ENCODE measurements at places on chromosomes 2 and 18.

DNA sequence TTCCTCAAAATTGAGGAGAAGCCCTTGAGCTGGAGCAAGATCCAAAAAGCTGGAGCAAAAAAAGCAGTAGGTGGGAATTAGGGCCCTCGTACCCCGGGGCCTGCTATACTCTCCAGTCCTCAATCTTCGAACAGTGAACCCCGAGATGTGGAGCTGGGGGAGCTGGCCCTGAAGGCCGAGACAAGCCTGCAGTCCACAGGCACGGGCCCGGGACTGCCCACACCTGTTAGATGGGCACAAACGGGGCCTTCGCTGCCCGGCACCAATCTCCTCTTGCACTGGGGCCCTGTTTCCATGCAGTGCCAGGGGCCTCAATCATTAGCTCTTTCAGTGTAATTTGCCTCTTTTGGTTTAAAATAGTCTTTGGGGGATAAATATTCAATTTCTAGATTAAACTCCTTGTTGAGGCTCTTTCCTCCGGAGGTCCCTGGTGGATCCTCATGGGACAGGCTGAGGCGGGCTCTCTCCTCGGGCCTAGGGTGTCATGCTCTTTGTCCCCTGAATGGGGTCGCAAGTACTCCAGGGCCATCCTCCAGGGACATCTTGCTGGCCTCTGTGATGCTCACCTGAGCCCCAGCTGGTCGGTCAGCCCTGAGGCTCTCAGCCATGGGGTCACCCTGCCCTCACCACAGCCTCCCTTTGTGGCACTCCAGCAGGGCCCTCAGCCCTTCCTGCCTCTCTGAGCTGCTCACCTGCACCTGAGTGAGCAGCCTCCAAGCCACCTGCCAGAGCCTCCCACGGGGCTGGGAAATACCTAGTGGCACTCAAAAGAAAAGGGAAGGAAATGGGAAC lies 223.6 kb downstream of the ALPK2 start:
- no peak for DNase-seq

GRCh38 chr2:88071365-88071764 lies 3.7 kb downstream of the SMYD1 start:
- no peak for DNase-seq

- no peak for DNase-seq
These were observed 98.9 kb upstream of the LGALSL start for GRCh38 chr2:64354857-64355680.

- no peak for DNase-seq
These were observed 92.7 kb upstream of the FN1 start for GRCh38 chr2:215528555-215528954.

DNA sequence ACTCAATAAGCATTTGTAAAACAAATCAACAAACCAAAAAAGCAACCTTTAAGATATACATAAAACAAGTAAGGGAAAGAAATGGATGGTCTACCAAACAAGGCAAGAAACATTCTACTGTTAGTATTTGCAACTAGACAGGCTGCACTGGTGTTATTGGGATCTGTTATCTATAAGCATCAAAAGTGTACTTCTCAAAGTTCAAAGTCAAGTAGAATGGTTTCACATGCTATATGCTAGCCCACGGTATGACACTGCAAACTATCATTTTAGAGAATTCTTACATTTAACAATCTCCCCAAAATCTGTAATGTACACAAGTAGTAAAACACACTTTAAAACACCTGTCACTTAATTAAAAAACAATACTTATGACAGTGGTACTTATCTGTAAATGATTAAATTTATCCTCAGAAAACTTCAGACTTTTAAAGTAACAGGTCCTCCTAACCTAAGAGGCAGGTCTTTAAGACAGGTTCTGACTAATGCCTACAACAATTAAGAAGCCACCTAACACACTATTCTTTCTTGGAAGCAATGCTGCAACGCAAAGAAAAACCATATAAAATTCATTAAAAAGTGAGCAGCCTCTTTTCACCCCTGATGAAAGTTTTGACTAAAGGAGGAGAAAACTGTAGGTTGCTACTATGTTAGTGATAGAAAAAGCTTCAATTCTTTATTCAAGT lies 34.8 kb downstream of the SMAD2 start:
- no peak for DNase-seq

- DNase-seq, result no peak
These were observed 65.7 kb downstream of the SPRED2 start for GRCh38 chr2:65366595-65367125.

DNA sequence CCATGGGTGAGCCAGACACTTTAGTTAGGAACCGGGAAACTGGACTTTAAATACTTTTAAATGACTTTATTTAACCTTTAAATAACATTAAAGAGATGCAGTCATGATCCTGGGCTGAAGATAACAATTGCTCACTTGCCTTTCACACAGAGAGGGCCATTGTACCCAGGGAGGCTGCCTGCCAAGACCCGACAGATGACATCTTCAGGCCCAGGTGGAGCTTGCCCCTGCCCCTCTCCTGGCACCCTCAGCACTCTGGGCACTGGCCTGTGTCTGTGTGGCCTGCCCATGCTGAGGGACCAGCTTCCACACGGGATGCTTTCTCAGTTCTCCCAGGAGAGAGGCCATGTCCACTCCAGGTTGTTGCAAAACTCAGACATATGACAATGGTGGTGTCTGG lies 216.4 kb upstream of the MYT1L start:
- no peak for DNase-seq

DNA sequence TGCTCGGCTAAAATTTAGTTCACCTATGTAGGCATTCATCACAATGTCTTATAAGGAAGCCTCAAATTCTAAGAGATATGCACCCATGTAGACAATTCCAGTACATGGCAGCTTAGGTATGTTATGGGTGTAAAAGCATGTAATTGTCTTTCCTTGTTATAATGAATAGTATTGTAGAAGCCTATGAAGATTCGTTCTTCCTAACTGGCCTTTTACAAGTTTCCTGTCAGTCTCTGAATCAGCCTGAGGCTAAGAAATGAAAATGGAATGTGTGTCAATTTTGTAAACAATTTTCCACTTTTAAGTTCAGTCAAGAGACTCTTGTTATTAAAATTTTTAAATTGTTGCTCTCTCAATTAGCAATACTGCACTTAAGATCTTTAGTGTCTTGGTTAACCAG lies 189.9 kb upstream of the GALNT5 start:
- no peak for DNase-seq

- no peak for DNase-seq
These were observed 618 bp downstream of the POLR2D start for GRCh38 chr2:127857265-127857808.

DNA sequence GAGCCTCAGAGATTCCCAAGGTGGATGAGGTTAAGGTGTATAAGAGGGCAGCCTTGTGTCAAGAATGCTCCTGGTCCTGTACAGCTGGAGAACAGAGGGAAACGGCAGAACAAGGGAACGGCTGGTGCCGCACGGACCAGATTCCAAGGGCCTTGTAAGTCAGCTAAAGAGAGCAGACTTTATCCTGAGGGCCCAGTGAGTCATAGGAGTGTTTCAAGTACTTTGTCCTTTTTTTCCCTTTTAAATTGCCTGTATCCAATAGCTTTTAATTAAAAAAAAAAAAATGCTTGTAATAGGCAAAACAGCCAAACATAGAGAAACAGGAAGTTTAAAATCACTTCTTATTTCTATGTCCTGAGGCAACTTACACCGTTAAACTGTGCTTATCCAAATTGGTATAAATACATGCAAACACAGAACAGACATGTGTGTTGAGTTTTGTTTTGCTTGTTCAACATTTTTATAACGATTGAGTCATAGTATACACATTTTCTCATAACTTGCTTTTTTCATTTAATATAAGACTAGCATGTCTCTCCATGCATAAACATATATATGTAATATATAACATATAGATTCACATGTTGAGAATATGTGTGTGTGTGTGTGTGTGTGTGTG lies 42.1 kb upstream of the EVA1A start:
- no peak for DNase-seq

GRCh38 chr2:121034551-121034950 lies 250.5 kb downstream of the TFCP2L1 start:
- DNase-seq, result no peak

- DNase-seq, result no peak
These were observed 1957.7 kb upstream of the CELF4 start for GRCh38 chr18:39523281-39523680.

- no peak for DNase-seq
These were observed 265.5 kb downstream of the CYRIA start for GRCh38 chr2:16400127-16400623.

DNA sequence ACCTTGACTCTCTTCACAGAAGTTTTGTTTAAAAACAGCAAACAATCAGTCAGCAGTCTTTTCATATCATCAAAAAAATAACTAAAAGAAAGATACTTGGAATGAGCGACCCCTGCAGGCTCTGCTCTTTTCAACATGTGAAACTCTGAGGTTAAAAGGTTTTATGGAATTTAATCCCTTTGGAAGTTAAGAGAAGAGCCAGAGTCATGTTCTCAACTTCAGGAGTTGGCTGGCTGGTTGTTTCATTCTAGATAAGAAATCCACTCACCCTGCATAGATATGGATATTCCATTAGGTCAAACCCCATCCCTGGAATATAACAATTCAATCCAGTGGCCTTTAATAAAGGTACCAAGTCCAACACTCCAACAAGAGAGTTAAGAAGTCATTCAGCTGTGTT lies 115.6 kb upstream of the RMDN2 start:
- no peak for DNase-seq

DNA sequence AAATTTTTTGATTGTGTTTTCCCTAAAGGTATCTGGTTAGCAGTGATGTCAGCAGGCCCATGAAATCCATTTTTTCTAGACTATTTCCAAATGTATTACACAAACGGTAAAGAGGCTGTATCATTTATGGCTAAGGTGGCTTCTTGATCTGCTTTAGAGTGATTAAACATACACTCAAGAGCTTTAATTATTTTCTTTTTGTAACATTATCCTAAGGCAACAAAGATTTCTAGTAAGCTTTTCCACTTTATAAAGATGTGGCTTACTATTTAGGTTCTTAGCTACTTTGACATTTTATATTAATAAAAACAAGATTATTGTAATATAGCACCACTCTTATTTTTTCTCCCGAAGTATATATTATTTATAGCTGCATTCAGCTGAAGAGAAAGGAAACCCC lies 16.5 kb downstream of the MFF start:
- DNase-seq, result no peak

- no peak for DNase-seq
These were observed 487 bp downstream of the STARD6 start for GRCh38 chr18:54357082-54357659.

GRCh38 chr18:48320639-48320945 lies 88.6 kb downstream of the ZBTB7C start:
- no peak for DNase-seq

DNA sequence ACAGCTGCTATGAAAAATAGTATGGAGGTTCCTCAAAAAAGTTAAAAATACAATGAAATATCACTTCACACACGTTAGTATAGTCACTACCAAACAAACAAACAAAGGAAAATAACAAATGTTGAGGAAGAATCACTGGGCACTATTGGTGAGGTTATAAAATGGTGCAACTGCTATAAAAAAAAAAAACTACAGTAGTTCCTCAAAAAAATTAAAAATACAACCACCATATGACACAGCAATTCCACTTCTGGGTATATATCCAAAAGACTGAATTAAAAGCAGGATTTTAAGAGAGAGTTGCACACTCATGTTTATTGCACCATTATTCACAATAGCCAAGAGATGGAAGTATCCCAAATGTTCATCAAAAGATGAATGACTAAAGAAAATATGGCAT lies 80.9 kb upstream of the POU3F3 start:
- DNase-seq, result no peak

DNA sequence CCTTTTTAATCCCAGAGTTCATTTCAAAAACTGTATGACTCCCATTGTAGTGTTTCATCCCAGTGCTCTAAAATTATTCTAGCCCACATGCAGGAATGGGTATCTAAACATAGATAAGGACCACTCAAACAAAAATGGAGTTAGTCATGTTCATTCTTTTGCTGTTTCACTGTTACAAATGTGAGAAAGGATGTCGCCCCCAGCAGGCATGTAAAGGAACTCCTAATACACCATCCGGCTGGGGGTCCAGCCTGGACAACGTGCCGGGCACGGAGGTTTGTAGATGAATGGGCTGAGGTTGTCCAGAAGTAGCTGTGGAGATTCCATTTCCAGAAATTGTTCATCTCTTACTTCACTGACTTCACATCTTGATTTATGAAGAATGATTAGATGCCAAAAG lies 101.9 kb upstream of the RAB12 start:
- DNase-seq, result no peak

GRCh38 chr2:49577041-49577440 lies 422.7 kb upstream of the FSHR start:
- DNase-seq, result no peak

DNA sequence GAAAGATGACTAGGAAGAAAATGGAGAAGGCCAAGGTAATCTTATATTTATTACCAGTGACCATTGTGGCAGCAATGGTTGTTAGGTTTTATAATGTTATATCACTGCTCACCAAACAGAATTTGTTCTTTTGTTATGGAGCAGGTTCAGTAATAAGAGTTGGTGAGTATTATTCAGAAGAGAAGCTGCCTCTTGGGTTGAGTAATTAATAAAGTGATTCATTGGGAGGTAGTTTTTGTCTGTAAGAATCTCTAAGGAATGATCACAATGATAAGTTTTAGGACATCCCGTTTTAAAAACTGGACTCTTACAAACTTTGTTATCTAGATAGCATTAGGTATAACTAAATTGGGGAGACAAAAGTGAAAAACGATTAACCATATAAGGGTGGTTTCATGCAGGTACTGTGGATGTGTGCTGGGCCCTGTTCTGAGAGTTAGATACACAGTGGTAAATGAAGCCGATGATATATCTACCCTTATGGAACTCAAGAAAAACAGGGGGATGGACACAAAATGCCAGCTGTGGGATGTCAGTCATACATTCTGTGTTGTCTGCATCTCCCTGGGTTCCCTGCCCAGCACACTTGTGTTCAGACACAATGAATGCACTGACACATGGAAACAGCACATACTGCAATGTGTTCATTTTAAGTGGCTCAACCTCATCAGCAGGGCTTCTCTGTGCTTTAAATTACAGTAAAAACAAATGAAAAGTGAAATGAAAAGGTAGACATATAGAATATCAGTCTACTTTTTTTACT lies 7.5 kb downstream of the MAP4K4 start:
- DNase-seq, result no peak

GRCh38 chr2:172596776-172597175 lies 40.9 kb downstream of the PDK1 start:
- DNase-seq, result no peak

DNA sequence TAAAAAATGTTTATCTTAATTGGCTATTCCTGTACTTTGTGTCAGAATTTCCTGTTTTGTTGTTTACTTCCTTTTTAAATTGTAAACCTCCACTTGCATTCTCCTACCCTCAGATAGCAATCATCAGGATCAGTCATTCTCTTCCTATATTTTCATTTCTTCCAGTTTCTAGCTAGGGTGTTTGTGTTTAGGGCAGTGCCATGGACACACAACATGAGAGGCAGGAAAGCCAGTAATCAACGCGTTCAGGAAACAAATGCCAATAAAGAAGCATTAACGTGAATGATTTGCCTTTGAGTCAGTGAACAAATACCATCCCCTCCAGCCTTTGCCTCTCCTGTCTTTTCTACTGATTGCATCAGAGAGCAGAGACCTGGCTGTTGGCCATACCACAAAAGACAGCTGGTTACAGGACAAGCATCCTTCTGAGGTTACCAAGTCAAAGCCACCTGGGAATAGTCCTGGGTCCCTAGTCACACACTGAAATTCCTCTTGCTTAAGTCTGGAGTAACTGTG lies 56.7 kb upstream of the FHL2 start:
- DNase-seq, result no peak

GRCh38 chr18:48547531-48547981 lies 8.7 kb downstream of the CTIF start:
- DNase-seq, result no peak
